ENCODE measurements at places on chromosomes 1 and 21.
A peak's percentile ranks its signal among the peaks of the same experiment; 100 is the strongest.

GRCh38 chr21:16866851-16867250 lies 646.0 kb upstream of the CXADR start:
- DNase-seq = no peak

DNA sequence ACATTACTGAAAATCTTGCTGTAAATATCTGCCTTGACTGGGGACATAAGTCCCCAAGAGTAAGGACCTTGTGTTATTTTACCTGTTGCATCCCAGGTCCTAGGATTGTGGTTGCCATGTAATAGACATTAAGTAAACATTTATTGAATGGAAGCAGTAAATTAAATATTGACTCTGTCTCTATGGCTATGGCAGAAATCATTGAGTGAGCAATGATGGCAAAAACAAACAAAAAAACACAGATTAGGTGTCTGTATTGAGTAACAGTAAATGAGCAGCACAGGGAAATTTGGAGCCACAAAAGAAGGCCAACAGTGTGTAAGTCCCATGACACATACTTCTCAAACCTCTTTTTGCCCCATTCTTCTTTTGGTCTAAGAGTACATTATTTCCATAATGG lies 240.4 kb downstream of the NFIA start:
- DNase-seq = peak; percentile 43

DNA sequence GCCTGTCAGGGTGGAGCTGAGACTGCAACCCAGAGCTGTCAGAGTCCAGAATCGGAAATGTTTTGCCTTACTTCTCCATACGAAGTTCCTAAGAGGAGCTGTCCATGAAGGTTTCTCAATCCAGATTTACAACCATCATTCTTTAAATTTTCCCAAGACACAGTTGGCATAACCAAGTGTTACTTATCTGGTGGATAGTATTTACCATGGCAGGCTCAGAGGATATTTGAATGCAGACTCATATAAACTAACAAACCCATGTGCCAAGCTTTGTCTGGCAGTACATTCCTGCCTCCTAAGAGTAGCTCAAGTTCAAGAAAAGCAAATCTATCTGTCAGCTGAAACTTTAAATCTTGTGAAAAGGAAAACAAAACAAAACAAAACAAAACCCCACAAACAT lies 267.9 kb downstream of the ZNF326 start:
- DNase-seq = no peak

GRCh38 chr1:98920441-98921110 lies 84.1 kb downstream of the PLPPR5 start:
- no peak for DNase-seq

DNA sequence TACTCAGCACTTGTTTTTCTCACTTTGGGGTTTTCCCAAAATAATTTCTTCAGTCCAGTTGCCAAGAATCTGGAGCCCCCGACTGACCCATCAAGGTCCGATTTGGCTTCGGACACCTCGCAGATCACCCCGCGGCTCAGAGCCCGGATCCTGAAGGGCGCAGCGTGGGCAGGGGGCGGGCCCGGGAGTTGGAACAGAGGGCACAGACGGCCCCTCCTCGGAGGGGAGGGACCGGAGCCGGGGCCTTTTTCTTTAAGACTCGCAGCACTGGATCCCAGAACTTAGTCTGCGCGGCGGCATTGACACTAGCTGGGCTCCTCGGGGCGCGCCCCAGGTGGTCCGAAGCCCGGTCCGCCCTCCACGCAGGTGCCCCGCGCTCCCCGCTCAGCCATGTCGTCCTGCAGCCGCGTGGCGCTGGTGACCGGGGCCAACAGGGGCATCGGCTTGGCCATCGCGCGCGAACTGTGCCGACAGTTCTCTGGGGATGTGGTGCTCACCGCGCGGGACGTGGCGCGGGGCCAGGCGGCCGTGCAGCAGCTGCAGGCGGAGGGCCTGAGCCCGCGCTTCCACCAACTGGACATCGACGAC lies at the start of gene CBR3:
Gene CBR3 (plus strand): TSS at position 277 of the 588 bp plus-strand sequence. CDS start 114 bp downstream, at position 391.
- DNase-seq = no peak

DNA sequence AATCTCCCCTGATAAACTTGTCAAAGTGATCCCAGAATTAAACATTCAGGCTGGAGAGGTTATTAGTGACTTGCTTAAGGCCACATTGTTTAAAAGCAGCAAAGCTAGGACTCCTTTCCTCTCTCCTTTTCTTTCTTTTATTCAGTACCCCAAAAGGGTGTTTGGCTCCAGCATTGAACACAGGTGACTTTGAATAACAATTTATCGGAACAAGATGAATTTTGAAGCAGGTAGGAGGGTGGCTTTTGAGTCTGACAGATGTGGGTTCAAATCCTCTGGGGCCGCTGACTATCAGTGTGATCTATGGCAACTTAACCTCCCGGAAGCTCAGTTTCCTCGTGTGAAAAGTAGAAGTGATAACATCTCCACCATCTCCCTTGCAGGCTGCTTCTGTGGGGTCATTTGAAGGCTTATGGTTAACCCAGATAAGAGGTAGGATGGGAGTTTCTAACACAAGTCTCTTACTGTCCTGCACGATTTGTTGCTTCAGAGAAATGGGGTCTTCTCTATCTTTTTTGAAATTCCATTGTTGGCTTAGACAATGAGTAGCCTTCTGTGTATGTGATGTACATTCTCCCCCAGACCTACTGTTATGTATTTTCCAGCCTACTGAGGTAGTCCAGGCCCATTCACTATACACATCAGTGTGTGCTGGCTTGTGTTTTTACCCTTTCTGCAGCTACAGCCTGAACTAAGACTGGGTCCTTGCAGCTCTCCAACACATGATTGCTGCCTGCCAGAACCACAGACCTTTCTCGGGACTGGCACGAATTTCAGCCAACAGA lies 29.0 kb downstream of the JUN start:
- no peak for DNase-seq

DNA sequence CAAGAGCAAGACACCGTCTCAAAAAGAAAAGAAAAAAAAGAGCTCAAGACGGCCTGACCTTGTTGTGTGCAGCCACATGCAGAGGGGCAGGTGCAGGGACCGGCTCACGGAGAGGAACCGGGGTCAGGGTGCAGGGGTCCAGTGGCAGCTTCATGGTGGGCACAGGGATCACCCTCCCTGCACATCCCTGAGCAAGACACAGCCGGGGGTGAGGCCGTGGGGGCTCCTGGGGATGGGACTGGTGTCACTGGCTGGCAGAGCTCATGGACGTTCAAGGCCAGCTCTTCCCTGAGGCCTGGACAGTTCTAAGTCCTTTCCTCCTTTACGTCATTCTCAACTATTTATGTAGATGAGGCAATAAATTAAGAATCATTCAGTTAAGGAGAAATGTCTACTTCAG lies 6.6 kb upstream of the TMEM240 start:
- no peak for DNase-seq

- DNase-seq = no peak
Observed at GRCh38 chr1:217472915-217473314, 158.0 kb downstream of the GPATCH2 start.

DNA sequence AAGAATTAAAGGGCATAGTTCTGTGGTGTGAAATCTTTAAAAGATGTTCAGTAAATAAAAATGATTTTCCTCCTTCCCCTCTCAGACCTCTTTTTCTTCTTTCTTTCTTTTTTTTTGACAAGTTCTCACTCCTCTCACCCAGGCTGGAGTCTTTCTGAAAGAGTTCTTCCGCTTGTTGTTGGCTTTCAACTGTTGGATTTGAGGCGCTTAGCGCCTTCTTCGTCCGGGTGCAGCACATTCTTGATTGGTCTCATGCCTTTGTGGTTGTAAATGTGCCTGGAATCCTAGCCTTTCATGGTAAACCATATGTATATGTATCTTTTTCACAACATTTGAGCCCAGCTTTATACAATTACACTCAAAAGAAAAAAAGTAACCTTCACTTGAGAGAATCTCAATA lies 980 bp upstream of the METTL18 start:
- DNase-seq = no peak

DNA sequence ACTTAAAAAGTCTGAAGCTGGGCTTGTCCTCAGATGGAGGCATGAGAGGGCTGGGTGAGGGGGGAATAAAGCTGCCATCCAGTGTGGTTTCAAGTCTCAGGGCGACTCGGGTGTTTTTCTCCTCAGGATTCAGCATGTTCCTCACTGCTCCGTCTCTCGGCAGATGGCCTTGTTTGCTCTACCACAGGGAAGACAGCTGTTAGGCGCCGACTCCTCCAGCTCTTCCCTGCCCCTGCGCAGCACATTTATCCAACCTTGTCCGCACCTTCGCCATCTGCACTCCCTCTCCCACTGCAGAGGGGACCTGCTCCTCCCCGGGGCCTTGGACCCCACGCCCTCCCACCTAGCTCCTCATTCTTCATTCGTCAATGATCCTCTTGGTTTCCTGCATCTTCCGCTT lies 16.6 kb upstream of the S100A11 start:
- DNase-seq = no peak

DNA sequence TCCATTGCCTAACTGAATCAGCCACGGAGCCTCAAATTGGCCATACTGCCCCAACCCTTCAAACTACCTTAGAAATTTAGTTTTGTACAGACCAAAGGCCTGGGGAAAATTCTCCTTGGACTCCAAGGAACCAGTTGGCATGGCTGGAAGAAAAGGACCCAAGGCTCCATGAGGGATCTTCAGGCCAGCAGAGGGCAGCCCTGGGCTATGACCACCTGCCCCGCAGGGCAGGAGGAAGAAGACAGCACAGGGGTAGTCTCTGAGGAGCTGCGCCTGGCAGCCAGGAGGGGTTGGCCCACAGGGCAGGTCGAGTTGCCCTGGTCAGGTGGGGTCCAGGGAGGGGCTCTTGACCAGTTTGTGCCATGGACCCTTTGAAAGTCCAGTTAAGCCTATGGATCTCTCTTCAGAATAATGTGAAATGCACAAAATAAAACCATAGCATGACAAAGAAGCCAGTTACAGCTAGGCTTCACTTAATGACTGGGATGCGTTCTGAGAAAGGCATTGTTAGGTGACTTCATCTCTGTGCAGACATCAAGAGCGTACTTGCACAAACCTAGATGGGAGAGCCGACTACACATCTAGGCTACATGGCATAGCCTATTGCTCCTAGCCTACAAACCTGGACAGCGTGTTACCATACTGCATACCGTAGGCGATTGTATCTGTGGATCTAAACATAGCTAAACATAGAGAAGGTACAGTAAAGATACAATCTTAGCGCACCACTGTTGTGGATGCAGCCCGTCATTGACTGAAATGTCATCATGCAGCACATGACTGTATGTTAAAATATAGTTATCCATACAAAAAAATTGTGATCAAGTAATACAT lies 26.1 kb downstream of the CACNA1S start:
- DNase-seq = no peak

GRCh38 chr1:59568158-59568935 lies 246.4 kb upstream of the HOOK1 start:
- no peak for DNase-seq

- no peak for DNase-seq
Observed at GRCh38 chr1:198244772-198245171, 88.0 kb downstream of the NEK7 start.

- no peak for DNase-seq
Observed at GRCh38 chr1:10074852-10075730, 42.3 kb downstream of the UBE4B start.

DNA sequence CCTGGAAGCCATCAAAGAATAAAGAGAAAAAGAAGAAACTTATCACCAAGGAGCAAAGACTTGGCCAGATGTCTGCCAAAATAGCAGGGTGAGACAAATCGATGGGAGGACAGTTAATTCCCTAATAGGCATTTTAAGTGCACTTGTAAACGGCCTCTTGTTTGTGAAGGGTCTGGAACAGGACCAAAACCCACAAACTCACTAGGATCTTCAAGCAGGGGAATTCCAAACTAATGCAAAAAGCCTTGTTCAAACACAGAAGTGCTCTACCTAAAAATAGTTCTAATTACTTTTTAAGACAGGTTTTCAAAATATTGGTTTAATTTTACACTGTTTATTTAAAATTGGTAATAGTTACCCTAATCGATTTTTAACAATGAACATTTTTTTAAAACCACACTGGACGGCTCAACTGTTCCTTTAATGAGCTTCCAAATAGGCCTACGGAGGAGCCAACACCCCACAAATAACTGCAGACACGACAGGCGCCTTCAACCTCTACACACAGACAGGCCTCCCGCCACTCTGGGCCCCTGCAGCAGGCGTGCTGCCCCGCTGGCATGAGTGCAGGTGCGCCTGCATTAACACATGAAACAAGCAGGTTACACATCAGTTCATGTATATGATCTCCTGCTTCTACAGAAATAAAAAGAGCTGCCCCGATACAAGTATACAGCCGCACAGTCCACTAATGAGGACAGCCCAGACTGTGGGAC lies 15.8 kb downstream of the UBE2G2 start:
- DNase-seq = peak; percentile 93

DNA sequence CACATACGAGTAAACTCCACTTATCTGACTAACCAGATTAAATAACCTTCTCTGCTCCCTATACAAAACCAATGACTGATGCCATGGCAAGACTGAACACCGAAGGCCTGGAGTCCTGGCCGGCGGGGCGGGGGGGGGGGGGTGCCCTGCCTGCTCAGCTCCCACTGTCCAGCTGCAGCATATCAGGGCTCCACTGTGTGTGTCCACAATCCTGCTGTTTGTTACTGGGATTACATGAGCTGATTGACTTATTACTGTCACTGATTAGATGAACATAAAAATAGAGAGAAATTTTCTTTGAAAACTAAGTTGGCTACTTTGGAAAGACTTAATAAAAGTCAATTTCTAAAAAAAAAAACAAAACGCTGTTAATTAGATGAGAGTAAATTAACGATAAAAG lies 24.9 kb downstream of the TMEM63A start:
- DNase-seq = no peak

- DNase-seq = no peak
Observed at GRCh38 chr1:236122176-236122575, 20.2 kb upstream of the GPR137B start.

- DNase-seq = no peak
Observed at GRCh38 chr1:57361516-57361915, 62.3 kb downstream of the DAB1 start.

- no peak for DNase-seq
Observed at GRCh38 chr1:186474208-186474607, 13.3 kb upstream of the PDC start.

- DNase-seq = no peak
Observed at GRCh38 chr1:169931795-169932231, 38.1 kb upstream of the SCYL3 start.

GRCh38 chr1:45015683-45016082 lies 3.6 kb downstream of the UROD start:
- DNase-seq = no peak

DNA sequence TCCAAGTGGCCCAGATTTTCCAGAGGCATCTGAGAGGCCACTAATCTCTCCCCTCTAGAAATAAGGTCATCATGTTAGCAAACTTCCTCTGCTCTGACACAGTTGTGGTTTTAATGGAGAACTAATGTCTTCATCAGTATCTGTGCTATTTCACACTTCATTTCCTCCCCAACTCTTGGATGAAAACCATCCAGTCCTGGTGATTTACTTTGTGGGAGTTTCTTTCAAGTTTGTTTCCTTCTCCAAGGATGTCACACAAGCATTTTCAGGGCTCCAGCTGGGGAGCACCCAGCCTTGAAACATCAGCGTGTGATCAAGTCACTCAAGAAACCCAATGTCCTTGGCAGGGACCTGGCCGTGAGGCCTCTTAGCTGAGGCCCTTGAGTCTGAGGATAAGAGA lies 38.8 kb downstream of the TBX15 start:
- DNase-seq = no peak

- peak; percentile 73 for DNase-seq
Observed at GRCh38 chr1:206700445-206701036, 15.8 kb downstream of the MAPKAPK2 start.

GRCh38 chr1:31799895-31800673 lies 15.7 kb downstream of the SPOCD1 start:
- DNase-seq = no peak

- no peak for DNase-seq
Observed at GRCh38 chr1:9787702-9788101, 36.1 kb downstream of the CLSTN1 start.

GRCh38 chr1:90502194-90502593 lies 214.9 kb downstream of the BARHL2 start:
- no peak for DNase-seq

Measured in NCI-H1105 treated with DMSO at 0.1 percent for 48 hours (cell line).